ENCODE measurements at places on chromosomes 7 and 10.

- DNase-seq = no peak
Measured at GRCh38 chr7:83778073-83778443, 129.1 kb upstream of the SEMA3E start.

DNA sequence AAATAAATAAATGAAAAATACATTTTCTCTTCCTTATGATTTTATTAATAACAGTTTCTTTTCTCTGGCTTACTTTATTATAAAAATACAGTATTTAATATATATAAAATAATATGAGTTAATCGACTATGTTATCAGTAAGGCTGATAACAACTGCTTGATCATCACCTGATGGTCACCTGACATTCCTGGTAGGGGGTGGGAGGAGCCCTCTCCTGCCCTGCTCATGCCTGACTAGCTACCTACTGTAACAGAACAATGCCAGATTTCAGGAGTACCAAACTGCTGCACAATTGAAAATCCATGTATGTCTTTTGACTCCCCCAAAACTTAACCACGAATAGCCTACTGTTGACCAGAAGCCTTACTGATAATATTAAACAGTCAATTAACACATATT, 1.3 kb upstream of the APBB1IP start:
- no peak for DNase-seq

GRCh38 chr7:121313793-121314676, 14.8 kb upstream of the WNT16 start:
- DNase-seq = no peak

GRCh38 chr7:25859412-25860274, 292.4 kb upstream of the NFE2L3 start:
- no peak for DNase-seq

GRCh38 chr10:50561816-50562215, 61.9 kb downstream of the SGMS1 start:
- DNase-seq = no peak

DNA sequence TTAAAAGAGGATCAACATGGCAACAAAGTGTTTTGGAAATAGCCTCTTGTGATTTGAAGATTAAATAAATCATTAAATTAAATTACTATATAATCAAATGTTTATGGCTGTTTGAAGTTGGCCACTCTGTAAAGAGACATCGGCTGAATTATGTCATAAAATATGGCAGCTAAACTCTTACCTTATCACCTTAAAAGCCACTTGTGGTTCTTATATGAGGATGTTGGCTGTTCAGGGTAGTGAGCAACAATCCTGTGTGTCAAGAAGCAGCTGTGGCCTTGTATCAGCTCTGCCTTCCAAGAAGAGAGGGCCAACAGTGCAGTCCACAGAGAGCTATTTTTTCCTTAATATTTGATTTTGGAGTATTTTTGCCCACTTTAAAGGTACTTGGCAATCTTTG, 113.4 kb upstream of the CDK6 start:
- DNase-seq = no peak

DNA sequence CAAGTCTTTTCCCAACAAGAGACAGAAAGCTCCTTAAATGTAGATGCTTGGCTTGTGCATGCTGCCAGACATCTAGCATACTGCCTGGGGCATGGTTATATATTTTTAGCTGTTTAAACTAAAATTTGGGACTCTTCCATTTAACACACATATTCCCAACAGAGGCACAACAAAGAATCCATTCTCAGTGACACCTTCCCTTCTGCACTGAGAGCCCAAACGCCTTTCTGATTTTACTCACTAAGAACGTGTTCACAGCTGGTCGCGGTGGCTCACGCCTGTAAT, 49.9 kb downstream of the CPVL start:
- no peak for DNase-seq

GRCh38 chr7:33446551-33446950, 317.2 kb downstream of the BBS9 start:
- no peak for DNase-seq

- DNase-seq = no peak
Measured at GRCh38 chr10:124957404-124957947, 15.6 kb downstream of the ZRANB1 start.

- DNase-seq = no peak
Measured at GRCh38 chr7:30594048-30594539, 584 bp upstream of the GARS1 start.

- no peak for DNase-seq
Measured at GRCh38 chr10:88991899-88992320, 1.3 kb downstream of the FAS start.

DNA sequence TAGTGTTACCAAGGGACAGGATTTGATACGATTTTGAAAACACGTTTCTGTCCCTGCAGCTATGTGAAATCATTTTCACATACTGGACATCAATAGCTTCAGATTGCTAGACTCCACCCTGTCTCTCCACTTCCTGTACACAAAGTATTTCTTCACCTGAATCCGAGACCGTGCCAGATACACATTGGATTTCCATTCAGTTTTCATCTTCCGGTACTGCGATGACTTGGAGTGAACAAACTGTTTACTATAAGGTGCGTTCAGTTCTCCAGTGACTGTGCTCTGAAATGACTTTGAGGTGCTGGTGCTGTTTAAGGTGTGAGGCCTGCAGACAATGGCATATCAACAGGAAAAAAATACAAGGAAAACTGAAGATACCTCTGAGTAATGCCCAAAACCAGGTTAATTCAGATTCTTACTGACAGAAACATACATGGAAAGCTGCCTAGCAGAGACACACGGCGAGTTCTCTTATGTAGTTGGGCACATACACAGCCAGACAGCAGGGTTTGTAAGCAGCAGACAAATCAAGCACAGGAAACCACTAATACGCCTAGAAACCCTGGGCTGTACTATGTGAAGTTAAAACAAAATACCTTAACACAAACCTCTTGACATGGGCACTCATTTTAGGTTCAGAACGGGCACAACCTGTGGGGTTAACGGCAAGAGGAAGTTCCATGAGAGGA, 119.2 kb downstream of the GALNT11 start:
- DNase-seq = no peak

Data from stimulated activated CD8-positive, alpha-beta memory T cell treated with anti-CD3 and anti-CD28 coated beads, Interleukin-2, amount 100 ng/mL, for 1 hour (primary cell).